MV-4-11 (cell line): ENCODE measurements at places on chromosomes 2 and 18.

- peak; percentile 62 for DNase-seq
Measured at GRCh38 chr2:101534149-101534611, 59.3 kb upstream of the RFX8 start.

DNA sequence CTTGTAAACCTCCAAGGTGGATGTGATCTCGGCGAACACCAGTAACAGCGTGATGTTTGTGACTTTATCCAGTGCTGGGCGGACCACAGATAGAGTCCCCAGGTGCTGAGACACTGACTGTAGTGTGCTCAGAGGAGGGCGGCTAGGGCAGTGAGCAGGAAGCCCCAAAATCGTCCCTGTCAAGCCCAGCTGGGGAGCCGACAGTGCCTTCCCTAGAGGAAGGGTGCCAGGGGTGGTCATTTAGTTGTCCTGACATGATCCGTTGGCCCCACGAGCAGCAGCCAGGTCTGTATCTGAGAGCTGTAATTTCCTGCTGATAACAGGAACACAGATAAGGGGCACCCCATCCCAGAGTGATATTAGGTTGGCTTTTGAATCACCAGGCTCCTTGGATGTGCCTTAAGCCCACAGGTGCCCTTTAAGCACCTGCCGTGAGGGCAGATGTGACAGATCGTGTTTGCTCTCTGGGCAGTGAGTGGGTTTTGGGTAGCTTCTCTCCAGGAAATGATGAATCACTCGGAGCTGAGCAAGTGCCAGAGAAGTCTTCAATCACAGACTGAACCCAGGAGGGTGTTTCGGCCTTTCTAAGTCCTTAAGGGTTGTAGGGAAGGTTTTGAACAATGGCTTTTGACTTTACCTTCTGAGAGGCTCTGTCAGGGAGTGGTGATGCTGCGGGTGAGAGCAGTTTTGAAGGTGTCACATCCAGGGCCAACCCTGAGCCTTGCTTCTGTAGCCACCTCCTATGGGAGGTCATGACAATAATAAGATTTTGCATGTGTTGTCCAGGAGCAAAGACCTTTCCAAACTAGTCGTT is 7.7 kb downstream of the LPIN1 start:
- DNase-seq: peak; percentile 64

DNA sequence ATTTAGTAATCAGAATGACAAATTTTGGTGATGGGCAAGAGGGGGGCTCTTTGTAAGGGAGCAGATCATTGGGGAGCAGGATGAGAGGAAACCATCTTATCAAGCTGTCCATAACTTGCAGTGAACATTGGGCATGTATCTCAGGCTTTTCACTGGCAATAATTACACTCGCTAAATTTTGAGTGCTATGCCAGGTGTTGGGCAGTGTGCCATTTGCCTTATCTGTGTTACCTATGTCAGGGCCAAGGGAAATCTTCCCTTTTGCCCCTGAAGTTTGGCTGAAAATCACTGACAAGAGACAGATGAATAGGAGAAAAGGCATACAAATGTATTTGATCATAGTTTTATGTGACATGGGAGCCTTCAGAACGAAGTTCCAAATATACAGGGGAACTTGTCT is 39.0 kb downstream of the NOSTRIN start:
- DNase-seq: no peak

DNA sequence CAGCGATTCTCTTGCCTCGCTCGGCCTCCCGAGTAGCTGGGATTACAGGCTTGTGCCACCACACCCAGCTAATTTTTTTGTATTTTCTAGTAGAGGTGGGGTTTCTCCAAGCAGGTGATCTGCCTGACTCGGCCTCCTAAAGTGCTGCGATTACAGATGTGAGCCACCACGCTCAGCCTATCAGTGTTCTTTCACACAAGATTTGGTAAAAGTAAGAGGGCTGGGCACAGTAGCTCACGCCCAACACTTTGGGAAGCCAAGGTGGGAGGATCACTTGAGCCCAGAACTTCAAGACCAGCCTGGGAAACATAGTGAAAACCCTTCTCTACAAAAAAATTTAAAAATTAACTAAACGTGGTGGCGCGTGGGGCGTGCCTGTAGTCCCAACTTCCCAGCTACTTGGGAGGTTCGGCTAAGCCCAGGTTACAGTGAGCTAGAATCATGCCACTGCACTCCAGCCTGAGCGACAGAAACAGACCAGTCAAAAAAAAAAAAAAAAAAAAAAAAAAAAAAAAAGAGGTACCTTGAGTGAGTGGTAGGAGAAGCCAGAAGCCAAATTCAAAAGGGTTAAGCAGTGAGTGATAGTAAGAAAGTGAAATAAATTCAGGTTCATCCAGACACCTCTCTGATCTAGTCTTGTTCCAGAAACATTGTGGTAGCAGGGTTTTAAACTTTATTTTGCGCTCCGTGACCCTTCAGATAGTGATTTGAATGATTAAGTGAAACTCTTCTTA is 981 bp downstream of the MRPL53 start:
- DNase-seq: no peak

DNA sequence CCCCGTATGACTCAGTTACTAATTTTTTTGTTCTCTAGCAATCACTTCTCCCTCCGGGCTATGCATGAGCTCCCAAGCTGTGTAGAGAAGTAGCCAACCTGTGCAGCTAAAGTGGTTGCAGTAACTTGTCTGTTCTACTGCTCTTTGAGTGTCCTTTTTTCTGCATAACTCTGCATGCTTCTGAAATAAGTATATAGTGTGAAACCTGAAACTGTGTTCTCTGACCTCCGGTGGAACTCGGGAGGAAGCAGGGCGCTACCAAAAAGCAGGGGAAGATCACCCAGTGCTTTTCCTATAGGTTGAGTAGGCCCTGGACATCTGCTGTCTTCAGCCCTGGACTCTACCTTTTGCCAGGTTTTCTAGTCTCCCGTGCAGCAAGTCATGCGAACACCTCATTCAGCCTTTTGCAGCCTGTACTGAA is 47.8 kb downstream of the PHLPP1 start:
- no peak for DNase-seq

DNA sequence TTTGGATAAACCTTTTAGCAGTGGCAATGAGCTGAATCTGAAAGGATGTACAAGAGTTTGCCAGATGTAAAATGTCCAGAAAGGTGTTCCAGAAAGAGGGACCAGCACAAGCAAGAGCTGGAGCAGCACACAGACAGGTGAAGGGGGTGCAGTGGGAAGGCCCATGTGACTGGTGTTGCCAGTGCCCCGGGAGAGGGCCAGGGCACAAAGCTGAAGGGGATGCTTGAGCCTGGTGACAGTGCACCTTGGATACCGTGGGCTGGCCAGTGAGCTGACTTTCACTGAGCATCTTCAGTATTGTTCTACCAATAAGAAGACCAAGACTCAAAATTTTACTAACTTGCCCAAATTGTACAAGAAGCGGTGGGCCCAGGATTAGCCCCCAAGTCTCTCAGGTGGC is 132.3 kb upstream of the ALPP start:
- DNase-seq: no peak

DNA sequence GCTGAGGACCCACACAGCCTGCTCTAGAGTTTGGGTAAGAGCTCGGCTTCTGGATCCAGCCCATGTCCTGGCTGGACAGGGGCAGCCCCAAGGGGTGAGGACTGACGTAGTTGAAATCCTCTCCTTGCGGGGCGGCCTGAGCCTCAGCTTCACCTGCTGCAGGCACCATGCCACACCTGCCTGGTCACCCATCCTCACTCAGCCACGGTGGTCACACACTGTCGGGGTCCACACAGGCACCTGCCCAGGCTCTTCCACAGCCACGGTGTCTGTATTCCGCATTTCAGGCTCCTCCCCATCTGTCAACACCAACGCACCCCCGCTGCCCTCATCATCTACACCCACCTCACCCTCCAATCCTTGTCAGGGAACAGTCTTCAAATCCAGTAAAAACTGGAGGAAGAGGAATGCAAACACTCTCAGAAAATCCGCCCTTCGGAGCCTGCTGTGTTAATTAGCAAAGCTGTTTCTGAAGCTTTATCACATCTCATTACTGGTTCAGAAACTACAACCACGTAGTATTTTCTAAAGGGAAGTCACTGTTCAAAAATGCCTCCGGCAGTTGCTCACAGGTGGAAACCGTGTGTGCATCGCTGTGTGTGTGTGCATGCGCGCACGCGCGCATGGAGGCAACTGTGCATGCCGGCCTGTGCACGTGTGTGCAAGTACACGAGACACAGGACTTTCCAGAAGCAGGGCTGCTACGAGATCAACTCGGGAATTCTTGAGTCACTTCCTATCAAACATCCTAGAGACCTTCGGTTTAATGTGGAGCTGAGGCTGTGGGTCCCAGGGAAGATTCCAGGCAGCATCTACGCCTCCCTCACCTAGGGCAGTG is 38.2 kb downstream of the SLC66A2 start:
- no peak for DNase-seq
